M059J (cell line): ENCODE measurements at places on chromosomes 2 and 18. TPM values are rescaled to one million over a fixed set of nuclear protein-coding genes. Genes with fewer than 3 reads are reported as not detected.

TWIST2 gene
- total RNA-seq: 21.0 and 24.7 TPM in 2 replicates

PIEZO2 gene
- 11.7 and 22.9 TPM in 2 replicates for total RNA-seq

MAP2 gene
- total RNA-seq: 3.4 and 4.0 TPM in 2 replicates

GALNT14 gene
- 0.20 TPM in 1 of 2 replicates, not detected in the other for total RNA-seq

- DNase-seq: peak; percentile 38
Measured at GRCh38 chr2:45651415-45652089, at the start of gene PRKCE. PRKCE (plus strand) TSS chr2:45651675.

GRCh38 chr2:18925296-18925695 is 335.9 kb upstream of the NT5C1B start:
- DNase-seq: peak; percentile 84

- peak; percentile 41 for DNase-seq
Measured at GRCh38 chr2:238970553-238971081, 122.7 kb downstream of the TWIST2 start.

GRCh38 chr2:47015206-47015605 is 99.6 kb upstream of the MCFD2 start:
- peak; percentile 49 for DNase-seq

DNA sequence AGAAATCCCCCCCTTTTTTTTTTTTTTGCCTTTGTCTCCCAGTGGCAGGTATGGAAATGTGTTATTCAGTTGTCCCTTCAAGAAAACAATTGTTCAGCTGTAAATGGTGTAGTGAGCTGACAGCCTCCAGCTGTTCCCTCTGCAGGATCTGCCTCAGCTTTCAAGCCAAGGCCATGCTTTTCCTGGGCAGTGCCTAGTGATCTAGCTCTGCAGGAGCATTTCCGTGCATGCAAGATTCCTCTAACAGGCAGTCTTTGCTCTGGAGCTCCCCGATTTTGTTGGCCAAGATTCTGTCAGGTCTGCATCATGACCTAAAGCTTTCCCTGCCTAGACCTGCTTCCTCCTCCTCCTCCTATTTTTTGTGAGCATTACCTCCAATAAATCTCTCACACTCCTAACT is 300.7 kb upstream of the UBE2E3 start:
- DNase-seq: no peak

GRCh38 chr2:17179145-17179808 is 339.0 kb downstream of the RAD51AP2 start:
- DNase-seq: no peak

DNA sequence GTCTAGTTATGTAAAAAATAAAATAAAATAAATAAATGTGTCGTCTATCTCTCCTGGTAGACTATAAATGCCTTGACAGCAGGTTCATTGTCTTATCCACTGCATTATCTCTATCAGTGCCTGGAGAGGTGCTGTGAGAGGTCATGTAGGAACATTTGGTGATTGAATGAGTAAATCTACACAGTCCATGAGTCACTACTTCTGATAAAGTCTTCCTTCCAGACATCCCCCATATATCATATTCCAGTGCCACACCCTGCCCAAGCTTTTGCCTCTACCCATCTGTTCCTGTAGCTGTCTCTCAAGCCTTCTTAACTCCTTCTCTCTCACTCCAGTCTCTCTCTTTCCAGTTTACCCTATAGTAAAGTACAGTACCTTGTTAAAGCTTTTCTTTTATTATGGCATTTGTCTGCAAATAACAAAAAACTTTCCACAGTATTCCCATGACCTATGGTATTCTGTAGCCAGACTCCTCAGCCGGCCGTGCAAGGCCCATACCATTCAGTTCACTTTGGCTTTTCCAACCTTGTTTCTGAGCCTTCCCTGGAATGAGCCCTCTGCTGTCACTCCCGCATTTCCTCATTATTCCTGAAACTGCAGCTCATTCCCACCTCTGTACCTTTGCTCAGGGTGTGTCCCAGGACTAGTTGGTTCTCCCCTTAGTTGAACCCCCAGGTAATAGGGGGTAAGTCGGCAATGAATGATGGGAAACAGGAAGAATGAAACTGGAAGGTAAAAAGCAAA is 37.5 kb downstream of the ANXA4 start:
- DNase-seq: peak; percentile 52

DNA sequence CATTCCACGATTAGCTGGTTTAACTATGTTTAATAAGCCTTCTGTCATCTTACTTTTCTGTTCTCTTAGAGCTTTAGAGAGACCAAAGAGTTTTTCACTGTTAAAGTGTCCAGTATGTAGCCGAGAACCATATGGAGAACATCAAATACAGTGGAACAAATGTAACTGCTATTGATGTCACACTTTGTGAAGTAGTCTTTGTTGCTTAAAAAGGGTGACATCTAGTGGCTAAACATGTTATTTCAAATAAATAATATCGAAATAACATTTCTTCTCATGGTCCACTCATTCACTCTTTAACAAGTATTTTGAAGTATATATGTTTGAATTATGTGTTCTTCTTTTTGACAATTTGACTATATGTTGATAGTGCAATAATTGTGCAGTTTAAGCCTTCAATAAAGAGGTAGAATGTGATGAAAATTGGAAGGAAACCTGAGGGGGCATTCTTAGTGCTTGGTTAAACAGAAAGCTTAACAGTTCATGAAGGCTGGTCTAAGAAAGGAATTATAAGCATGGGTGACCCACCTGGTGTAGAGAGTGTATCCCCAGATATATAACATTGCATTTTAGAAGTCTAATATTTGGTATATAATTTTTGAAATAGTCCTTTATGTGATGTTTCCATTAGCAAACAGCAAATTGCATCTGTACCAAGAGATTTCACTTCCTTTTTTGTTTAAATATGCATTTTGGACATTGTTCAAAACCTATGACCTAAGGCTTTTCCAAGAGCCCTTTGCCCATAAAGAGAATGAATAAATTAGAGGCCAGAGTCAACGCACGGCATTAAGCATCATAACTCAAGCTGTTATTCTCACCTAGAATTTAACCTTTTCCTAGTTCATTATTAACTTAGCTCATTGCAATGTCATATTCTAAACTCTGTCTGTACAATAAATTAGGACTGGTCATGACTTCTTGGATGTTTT is 112.1 kb downstream of the KYNU start:
- peak; percentile 23 for DNase-seq

DNA sequence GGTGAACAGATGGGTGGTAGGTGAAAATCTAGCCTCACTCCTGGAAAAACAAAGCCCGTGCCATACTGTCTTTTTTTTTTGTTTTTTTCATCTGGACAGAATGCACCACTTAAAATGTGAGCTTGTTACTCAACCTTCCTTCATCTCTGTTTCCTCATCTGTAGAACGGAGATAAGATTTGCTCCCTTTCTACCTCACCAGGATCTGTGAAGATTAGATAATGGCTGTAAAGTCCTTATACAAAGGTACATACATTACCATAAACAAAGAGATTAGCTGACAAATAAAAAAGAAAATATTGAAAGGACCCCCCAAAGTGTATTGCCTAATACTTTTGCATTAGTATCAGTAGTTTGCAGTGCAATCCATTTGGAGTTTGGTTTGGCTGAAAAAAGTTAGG is 75.4 kb upstream of the ZEB2 start:
- DNase-seq: no peak

- DNase-seq: no peak
Measured at GRCh38 chr2:218392459-218392858, 7.2 kb upstream of the CTDSP1 start.
